ENCODE measurements at places on chromosomes 4 and X. TPM values are rescaled to one million over a fixed set of nuclear protein-coding genes. Genes with fewer than 3 reads are reported as not detected.

- H3K27ac ChIP-seq, result no peak overlapping the region
- no peak overlapping the region for H3K4me3 ChIP-seq
- H3K36me3 ChIP-seq, result no peaks in the 10 kb centered on the region
- no peaks in the 10 kb centered on the region for H3K4me1 ChIP-seq
- DNase-seq, result no peak
Observed at GRCh38 chrX:41708486-41708885, 15.5 kb upstream of the GPR82 start.

DNA sequence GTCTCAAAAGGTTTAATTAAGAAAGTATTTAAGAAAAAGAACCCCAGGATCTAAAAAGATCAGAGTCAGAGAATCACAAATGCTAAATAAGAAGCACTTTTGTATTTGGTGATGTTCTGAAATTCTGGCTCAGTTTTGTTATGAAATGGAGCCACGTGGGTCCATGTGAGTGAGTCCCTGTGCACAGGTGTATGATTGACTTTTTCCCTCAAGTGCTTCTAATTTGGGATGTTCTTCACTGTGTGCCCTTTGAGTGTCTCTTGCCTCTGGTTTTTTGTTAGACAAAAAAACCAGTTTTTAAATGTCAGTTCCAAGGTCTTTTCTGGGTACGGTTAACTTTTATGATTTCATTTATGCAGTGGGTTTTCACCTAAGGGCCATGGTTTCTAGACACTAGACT is 44.4 kb downstream of the REPS2 start:
- H3K27me3 ChIP-seq, result no peaks in the 10 kb centered on the region
- no peak overlapping the region for H3K27ac ChIP-seq
- H3K4me3 ChIP-seq, result no peak overlapping the region
- no peaks in the 10 kb centered on the region for H3K4me1 ChIP-seq

DNA sequence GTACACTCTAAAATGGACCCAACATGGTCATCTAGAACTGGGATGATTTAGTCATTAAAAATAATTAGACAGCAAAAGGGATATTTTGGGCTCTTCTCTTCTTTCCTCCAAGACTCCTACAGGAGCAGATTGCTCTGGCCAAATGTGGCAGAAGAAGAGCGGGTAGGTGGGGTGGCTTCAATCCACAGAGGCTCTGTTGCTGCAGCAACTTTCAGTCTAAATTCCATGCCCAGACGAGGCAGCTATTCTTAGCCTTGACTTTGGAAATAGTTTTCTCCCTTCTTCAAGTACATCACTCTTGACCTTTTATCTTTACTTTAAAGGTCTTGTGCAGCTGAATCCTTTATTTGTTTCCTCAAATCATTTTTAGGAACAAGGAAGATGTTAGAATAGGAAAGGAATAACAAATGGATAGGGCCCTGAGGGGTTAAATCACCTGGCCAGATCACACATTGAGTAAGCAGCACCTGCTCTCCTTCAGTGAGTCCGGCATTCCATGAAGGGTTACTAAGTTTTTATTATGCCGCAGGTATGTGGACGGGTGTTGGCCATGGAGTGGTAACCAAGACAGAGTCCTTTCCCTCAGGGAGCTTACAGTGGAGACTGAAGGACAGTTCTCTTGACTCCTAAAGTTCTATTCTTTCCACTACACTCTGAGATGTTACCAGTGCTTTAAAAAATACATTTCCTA is 19.3 kb upstream of the SORBS2 start:
- H3K36me3 ChIP-seq, result no peaks in the 10 kb centered on the region
- no peak for DNase-seq
- no peaks in the 10 kb centered on the region for H3K27me3 ChIP-seq
- H3K27ac ChIP-seq, result peak overlapping the region; percentile 84

DNA sequence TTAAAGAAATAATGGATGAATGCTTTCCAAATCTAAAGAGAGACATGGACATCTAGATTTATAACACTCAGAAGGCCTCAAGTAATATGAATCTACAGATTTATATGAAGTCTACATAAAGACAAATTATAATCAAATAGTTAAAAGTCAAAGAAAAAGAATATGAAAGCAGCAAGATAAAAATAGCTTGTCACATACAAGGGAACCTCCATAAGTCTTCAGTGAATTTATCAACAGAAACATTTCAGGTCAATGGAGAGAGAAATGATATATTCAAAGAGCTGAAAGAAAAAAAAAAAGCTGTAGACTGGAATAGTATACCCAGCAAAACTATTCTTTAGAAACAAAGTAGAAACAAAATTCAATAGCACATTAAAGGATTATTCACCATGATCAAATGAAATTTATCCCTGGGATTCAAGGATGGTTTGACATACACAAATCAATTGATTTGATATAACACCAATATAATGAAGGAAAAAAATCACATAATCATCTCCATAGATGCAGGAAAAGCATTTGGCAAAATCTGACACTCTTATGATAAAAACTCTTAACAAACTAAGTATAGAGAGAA is 346.6 kb upstream of the PABPC4L start:
- H3K27ac ChIP-seq, result no peak overlapping the region
- H3K4me3 ChIP-seq, result no peak overlapping the region
- H3K27me3 ChIP-seq, result no peaks in the 10 kb centered on the region

- H3K36me3 ChIP-seq, result no peaks in the 10 kb centered on the region
- DNase-seq, result peak; percentile 38
- no peak overlapping the region for H3K4me3 ChIP-seq
Observed at GRCh38 chrX:52346174-52347165, 22.4 kb upstream of the XAGE2 start.

DNA sequence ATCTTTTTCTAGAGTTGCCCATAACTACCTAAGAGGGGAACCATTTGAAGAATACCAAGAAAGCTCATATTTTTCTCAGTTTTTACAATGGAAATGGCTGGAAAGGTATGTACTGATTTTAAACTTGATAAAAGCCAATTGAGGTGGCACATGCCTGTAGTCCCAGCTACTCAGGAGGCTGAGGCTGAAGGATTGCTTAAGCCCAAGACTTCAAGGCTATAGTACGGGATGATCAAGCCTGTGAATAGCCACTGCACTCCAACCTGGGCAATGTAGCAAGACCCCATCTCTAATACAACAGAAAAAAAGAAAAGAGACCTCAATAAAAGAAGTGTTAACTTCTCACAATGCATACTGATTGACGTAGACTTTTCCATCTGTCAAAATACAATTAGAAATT is 44.4 kb downstream of the GRK4 start:
- DNase-seq, result no peak
- H3K4me3 ChIP-seq, result no peak overlapping the region
- no peaks in the 10 kb centered on the region for H3K27me3 ChIP-seq
- H3K36me3 ChIP-seq, result no peaks in the 10 kb centered on the region
- no peak overlapping the region for H3K27ac ChIP-seq
- peaks cover 13% of the 10 kb centered on the region for H3K4me1 ChIP-seq

DNA sequence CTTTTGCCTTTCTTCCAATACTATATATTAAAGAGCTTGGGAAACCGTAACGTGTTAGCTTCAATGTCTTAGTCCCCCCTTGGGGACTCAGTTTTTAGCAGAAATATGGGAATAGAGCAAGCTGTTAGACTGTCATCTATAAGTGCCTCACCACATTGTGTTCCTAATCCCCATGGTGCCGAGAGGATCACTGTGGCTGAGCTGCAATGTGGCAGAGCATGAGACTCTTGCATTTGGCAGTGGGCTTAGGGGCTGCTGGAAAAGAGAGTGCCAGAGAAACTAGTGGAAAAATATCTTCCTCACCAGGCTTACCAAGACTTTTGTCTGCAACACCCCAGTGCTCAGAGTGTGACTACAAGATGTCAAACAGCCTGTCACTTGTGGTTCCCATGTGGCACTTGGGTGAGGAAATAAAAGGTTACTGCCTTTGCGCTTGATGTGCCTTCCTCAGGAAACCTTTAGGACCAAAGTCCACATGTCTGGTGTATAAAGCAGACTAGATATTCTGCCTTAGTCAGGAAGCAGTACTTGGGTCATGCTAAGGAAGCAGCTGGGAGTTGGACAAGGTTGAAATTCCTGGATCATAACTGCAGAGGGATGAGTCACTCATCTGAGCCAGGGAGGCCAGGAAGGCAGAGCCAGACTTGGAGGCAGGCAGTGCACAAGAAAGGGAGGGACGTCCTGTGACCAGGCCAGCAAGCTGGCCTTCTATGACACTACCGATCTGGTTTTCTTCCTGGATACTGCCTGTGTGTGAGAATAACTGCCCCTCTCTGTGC is 9.7 kb upstream of the MAGEA4 start:
- no peak overlapping the region for H3K27ac ChIP-seq
- H3K4me1 ChIP-seq, result no peaks in the 10 kb centered on the region
- no peaks in the 10 kb centered on the region for H3K36me3 ChIP-seq

DNA sequence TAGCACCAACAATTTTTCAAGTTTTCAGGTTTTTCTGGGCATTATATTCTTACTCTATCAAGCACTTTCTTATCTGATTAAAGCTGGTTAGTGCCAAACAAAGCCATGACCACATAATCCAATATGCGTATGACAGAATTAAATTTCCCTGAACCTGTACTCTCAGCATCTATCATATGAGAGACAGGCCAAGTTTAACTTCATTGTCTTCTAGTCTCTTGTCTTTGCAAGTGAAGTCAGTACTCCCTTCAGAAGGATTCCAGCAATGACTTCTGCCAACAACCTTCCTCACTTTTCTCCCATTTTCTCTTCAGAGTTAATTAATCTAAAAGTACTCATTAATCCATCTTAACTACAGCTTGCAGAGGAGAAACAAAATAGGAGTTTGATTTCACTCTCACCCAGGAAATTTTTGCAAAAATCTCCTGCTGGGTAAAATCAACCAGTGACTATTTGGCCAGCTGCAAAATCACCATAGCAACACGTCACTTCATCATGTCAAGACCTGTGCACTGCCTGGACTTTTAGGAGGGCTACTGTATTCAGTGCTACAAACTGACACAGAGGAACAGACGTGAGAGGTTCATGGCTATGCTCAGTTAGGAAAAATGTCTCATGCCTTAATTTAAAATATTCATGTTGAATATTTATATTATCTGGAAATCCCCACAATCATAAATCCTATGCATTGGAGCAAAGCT is 208.4 kb downstream of the ANTXR2 start:
- H3K27ac ChIP-seq, result no peak overlapping the region
- H3K36me3 ChIP-seq, result no peaks in the 10 kb centered on the region
- H3K4me1 ChIP-seq, result no peaks in the 10 kb centered on the region

GRCh38 chrX:111411983-111412382 is at the start of gene DCX:
Gene DCX (minus strand): TSS chrX:111412192. CDS start chrX:111410398, 1,794 bp downstream.
- no peak within 1 kb of the TSS for H3K4me3 ChIP-seq
- peaks cover 4% of the 10 kb centered on the region for H3K27me3 ChIP-seq
- no peak within 1 kb of the TSS for H3K27ac ChIP-seq
- no peaks in the 10 kb centered on the region for H3K36me3 ChIP-seq

DNA sequence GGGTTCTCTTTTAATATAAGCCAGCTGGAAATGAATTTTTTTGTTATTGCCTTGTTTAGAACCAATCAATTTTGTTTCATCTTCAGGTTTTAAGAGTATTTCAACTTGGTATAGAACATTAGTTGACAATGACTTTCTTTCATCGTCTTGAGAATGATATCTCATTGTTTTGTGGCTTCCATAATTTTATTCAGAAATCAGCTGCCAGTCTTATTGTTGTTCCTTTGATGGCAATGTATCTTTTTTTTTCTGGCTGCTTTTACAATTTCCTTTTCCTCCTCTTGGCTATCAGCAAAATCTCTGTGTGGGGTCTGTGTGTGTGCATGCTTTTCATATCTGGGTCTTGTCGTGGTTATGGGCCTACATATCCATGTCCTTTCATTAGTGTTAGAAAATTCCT is 1536.4 kb upstream of the TENM3 start:
- no peaks in the 10 kb centered on the region for H3K27me3 ChIP-seq
- H3K4me3 ChIP-seq, result no peak overlapping the region
- H3K27ac ChIP-seq, result no peak overlapping the region

DNA sequence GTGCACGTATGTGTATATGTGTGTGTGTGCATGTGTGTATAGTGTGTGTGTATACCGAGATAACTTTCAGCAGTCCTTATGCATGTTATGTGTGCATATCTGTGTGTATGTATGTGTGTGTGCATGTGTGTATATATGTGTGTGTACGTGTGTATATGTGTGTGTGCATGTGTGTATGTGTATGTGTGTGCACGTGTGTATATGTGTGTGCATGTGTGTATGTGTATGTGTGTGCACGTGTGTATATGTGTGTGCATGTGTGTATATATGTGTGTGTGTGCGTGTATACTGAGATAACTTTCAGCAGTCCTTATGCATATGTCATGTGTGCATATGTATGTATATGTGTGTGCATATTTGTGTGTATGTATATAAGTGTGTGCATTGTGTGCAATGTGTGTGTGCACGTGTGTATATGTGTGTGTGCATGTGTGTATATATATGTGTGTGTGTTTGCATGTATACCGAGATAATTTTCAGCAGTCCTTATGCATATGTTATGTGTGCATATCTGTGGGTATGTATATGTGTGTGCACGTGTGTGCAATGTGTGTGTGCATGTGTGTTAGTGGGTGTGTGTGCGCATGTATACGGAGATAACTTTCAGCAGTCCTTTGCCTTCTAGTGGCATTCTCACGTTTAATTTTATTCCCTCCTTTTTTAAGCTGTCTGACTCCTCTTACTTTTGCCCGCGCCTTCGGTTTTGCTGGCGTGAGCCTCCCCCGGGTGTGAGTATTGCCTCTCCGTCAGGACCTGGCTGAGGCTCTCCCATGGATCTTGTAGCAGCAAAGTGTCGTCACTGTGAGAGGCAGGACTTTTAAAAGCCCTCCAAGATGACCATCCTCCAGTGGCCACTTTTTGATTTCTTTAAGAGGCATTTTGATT is 99.6 kb upstream of the SHOX start:
- H3K27ac ChIP-seq, result no peak overlapping the region
- DNase-seq, result no peak
- no peak overlapping the region for H3K4me3 ChIP-seq
- no peaks in the 10 kb centered on the region for H3K4me1 ChIP-seq
- H3K36me3 ChIP-seq, result no peaks in the 10 kb centered on the region

GRCh38 chrX:22559506-22559905 is 286.8 kb downstream of the CBLL2 start:
- H3K27ac ChIP-seq, result no peak overlapping the region
- no peaks in the 10 kb centered on the region for H3K4me1 ChIP-seq
- no peak overlapping the region for H3K4me3 ChIP-seq
- peaks cover 8% of the 10 kb centered on the region for H3K27me3 ChIP-seq
- no peaks in the 10 kb centered on the region for H3K36me3 ChIP-seq
- DNase-seq, result no peak

The ARHGAP6 gene
- 1.2 TPM for total RNA-seq

The FRG2 gene
- not detected for total RNA-seq
